Vagina (tissue), 2 donors: ENCODE measurements at places on chromosomes 13 and 19.

DNA sequence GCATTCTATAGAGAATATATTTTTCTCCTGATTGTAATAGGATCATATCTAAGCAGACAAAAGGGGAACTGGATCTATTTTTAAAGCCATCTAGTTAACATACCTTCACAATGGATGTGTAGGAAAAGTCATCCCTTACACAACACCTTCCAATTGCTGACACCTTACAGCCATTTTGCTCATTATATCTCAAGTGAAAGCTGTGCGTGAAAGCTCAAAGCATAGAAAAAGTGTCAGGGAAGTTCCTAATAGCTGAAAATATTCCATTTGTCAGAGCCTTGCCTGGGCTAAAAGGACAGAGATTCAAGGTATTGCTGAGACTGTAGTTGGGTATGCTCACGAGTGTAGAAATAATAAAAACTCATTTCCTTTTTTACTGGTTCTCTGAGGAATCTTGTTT lies 340.6 kb upstream of the KLHL1 start:
- no peaks in the 10 kb centered on the region for H3K27me3 ChIP-seq
- no peak overlapping the region for H3K27ac ChIP-seq
- DNase-seq, result no peak
- H3K4me3 ChIP-seq, result no peak overlapping the region

- H3K36me3 ChIP-seq, result no peaks in the 10 kb centered on the region
- H3K4me1 ChIP-seq, result peaks cover 44% of the 10 kb centered on the region
- no peak for DNase-seq
- H3K4me3 ChIP-seq, result no peak overlapping the region
- no peak overlapping the region for H3K27ac ChIP-seq
Observed at GRCh38 chr13:30373727-30374126, 48.6 kb upstream of the UBE2L5 start.

DNA sequence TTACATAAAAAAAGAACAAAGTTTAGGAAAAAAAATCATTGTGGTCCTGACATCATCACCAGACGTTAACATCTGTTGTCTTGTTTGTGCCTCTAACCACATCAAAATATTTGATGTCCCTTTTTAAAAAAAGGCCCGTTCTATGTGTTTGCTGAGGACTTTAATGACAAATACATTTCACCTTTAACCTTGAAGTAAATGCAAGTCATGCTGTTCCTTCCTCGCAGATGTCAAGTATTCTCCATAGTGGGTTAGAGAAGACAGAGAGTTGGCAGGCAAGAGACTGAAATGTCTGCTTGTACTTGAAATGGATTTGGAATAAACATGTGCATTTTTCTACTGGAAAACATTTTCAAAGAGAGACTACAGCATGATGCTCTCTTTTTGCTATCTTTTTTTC lies 134.9 kb downstream of the FGF9 start:
- no peak for DNase-seq
- no peaks in the 10 kb centered on the region for H3K4me1 ChIP-seq
- no peak overlapping the region for H3K4me3 ChIP-seq
- H3K36me3 ChIP-seq, result no peaks in the 10 kb centered on the region
- H3K27me3 ChIP-seq, result no peaks in the 10 kb centered on the region

DNA sequence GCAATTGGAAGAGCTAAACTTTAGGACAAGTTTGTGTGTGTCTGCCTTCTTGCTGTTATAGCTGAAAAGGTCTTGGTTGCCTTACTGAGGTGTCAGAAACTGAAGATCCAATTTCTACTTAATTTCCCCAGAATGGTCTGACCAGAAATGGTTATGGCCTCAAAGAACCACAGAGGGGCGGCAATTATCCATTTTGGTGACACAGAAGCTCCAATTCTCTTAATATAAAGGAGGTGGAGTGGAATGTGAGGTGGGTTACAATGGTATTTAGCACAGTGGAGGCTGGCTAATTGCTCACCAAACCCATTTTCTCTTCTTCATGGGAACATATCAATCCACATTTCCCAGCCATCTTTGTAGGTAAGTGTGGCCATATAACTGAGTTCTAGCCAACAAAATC lies 1157.2 kb downstream of the OLFM4 start:
- no peak overlapping the region for H3K4me3 ChIP-seq
- no peak overlapping the region for H3K27ac ChIP-seq
- DNase-seq, result no peak
- no peaks in the 10 kb centered on the region for H3K36me3 ChIP-seq

DNA sequence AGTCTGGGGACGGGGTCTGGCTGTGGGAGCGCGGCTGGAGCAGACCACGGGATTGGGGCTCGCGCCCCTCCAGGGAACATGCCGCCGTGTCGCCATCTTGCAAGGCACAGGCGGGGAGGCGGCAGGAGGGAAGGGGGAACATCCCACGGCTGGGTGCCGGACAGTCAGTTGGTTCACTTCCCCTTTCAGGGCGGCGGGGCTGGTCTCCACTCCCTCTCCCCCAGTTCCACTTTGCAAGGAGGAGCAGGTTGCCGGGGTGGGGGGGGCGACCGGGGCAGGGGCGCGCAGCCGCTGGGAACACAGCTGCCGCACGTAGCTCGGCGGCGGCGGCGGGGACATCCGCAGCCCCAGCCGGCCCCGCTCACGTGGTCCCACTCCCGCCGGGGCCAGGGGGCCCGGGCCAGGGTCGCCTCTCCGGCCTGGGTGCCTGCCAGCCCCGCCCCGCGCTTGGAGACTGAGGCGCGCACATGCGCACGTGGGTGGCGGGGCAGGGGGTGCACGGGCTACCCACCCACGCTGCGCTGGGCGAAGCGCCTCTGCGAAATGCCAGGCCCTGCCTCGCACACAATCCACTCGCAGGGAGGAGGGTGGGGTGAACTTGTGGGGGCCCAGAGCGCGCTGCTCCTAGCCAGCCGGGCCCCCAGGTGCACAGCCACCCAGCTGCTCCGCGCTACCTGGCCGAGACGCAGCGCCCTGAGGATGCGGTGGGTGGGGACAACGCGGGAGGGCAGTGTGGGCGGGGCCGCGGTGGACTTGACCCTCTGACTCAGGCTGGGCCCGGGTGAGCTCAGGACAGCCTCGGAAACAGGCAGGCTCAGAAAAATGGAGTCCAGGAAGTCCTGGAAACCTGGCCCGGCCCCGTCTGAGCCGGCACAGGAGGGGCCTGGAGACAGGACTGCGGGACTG lies 6.4 kb downstream of the KLF16 start:
- no peaks in the 10 kb centered on the region for H3K36me3 ChIP-seq
- H3K27ac ChIP-seq, result peak overlapping the region; percentile 79
- peaks cover 100% of the 10 kb centered on the region for H3K4me1 ChIP-seq
- no peaks in the 10 kb centered on the region for H3K27me3 ChIP-seq

- H3K27ac ChIP-seq, result no peak overlapping the region
- no peak overlapping the region for H3K4me3 ChIP-seq
- H3K4me1 ChIP-seq, result no peaks in the 10 kb centered on the region
Observed at GRCh38 chr13:111460548-111461444, 140.4 kb downstream of the TEX29 start.

- no peaks in the 10 kb centered on the region for H3K36me3 ChIP-seq
- no peaks in the 10 kb centered on the region for H3K27me3 ChIP-seq
- H3K27ac ChIP-seq, result no peak overlapping the region
- H3K4me3 ChIP-seq, result no peak overlapping the region
- DNase-seq, result no peak
Observed at GRCh38 chr13:39967199-39967959, 311.9 kb downstream of the COG6 start.

GRCh38 chr19:1524287-1524971 lies 552 bp downstream of the PLK5 start:
- H3K27ac ChIP-seq, result peak overlapping the region; percentile 88
- H3K4me3 ChIP-seq, result peak overlapping the region; percentile 59

- H3K27me3 ChIP-seq, result no peaks in the 10 kb centered on the region
- H3K36me3 ChIP-seq, result no peaks in the 10 kb centered on the region
- H3K27ac ChIP-seq, result no peak within 1 kb of the TSS
- no peak for DNase-seq
Observed at GRCh38 chr19:54063350-54064116, at the start of gene VSTM1. Gene VSTM1 (minus strand): TSS chr19:54063897. CDS start chr19:54063777, 120 bp downstream.

DNA sequence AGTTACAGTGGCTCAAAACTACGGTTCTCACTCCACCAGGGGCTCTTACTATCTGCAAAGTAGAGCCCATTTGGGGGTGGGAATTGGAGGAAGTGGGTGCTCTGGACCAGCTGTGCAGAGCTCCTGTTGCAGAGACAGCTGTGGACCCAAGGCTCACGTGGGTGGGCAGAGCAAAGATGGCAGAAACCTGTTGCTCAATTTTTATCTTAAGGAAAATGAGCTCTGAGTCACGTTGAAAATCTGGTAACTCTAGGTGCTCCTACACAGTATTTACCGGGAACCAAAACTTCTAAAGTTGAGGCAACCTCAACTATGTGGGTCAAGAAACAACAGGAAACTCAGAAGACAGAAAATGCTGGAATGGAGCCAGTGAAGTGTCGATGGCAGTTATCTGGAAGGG lies 30.2 kb upstream of the SLC15A1 start:
- H3K36me3 ChIP-seq, result no peaks in the 10 kb centered on the region
- no peaks in the 10 kb centered on the region for H3K4me1 ChIP-seq
- H3K27ac ChIP-seq, result no peak overlapping the region
- no peak overlapping the region for H3K4me3 ChIP-seq
- DNase-seq, result no peak

DNA sequence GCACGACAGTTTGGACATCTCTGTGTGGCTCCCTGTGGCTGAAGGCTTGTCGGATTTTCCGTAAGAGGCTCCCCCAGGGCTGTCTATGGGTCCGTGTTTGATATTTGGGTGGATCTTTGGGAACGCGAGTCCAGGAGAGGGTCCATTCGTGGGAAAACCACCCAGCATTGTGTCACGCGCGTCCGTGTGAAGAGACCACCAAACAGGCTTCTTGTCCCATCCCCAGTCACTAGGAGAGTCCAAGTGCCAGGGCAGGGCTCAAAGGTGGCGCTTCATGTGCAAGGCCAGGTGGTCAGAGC lies 2.4 kb downstream of the KLF1 start:
- peaks cover 25% of the 10 kb centered on the region for H3K4me1 ChIP-seq
- no peak overlapping the region for H3K27ac ChIP-seq
- no peak for DNase-seq
- H3K36me3 ChIP-seq, result no peaks in the 10 kb centered on the region
- H3K27me3 ChIP-seq, result no peaks in the 10 kb centered on the region

GRCh38 chr13:99892196-99892613 lies 79.4 kb downstream of the ZIC5 start:
- no peak overlapping the region for H3K27ac ChIP-seq
- H3K36me3 ChIP-seq, result no peaks in the 10 kb centered on the region
- no peak for DNase-seq
- H3K4me1 ChIP-seq, result peaks cover 12% of the 10 kb centered on the region
- H3K27me3 ChIP-seq, result no peaks in the 10 kb centered on the region

GRCh38 chr13:101449790-101450748 lies 2.4 kb upstream of the ITGBL1 start:
- no peak for DNase-seq
- no peak overlapping the region for H3K4me3 ChIP-seq
- H3K36me3 ChIP-seq, result no peaks in the 10 kb centered on the region
- H3K4me1 ChIP-seq, result peaks cover 13% of the 10 kb centered on the region
- H3K27me3 ChIP-seq, result no peaks in the 10 kb centered on the region

DNA sequence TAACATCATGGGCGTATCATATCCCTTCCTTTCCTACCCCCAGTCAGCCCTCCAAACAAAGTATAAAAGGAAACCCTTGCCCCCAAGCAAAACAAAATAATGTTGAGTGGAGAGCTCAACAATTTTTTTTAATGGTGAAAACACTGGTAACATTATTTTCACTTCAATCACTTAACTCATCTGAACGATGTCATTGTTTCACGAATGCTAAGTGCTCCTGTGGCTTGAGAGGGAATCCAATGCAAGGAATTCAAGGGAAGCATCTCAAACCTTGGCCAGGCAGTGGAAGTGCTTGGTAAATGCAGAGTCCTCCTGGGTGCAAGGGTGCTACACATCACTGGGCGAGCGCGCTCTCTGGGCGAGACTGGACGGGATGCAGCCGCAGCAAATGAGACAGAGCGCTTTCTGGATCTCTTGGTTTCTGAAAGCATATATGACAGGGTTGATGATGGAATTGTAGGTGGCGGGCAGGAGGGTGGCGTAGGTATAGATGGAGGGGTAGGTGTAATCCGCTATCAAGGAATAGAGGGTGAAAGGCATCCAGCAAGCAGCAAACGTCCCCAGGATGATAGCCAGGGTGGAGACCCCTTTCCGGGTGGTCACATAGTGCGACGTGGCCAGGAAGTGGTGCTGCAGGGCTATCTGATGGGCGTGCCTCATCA lies 2.0 kb downstream of the GPR12 start:
- no peaks in the 10 kb centered on the region for H3K36me3 ChIP-seq
- no peak overlapping the region for H3K4me3 ChIP-seq
- no peaks in the 10 kb centered on the region for H3K27me3 ChIP-seq
- H3K27ac ChIP-seq, result no peak overlapping the region
- peaks cover 11% of the 10 kb centered on the region for H3K4me1 ChIP-seq

- no peaks in the 10 kb centered on the region for H3K36me3 ChIP-seq
- H3K27ac ChIP-seq, result peak overlapping the region; percentile 95
- no peaks in the 10 kb centered on the region for H3K27me3 ChIP-seq
- H3K4me1 ChIP-seq, result peaks cover 42% of the 10 kb centered on the region
- peak overlapping the region; percentile 100 for H3K4me3 ChIP-seq
Observed at GRCh38 chr19:15379999-15380647, 536 bp upstream of the AKAP8 start.

DNA sequence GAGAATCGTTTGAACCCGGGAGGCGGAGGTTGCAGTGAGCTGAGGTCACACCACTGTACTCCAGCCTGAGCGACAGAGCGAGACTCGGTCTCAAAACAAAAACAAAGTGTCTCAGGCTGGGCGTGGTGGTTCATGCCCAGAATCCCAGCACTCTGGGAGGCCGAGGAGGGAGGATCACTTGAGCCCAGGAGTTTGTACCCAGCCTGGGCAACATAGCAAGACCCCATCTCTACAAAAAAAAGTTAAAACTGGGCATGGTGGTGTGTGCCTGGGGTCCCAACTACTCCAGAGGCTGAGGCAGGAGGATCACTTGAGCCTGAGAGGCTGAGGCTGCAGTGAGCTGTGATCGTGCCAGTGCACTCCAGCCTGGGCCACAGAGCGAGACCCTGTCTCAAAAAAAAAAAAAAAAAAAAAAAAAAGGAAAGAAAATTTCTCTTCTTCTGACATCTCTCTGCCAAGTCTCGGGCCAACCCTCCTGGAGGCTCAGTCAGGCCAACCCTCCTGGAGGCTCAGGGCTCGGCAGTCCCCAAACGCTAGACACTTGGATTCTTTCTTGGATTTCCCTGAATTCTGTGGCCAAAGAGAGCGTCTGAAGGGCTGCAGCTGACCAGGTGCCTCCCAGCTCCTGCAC lies 26.3 kb downstream of the ARID3A start:
- no peaks in the 10 kb centered on the region for H3K36me3 ChIP-seq
- H3K27ac ChIP-seq, result no peak overlapping the region
- no peak overlapping the region for H3K4me3 ChIP-seq

- H3K27me3 ChIP-seq, result no peaks in the 10 kb centered on the region
- H3K36me3 ChIP-seq, result no peaks in the 10 kb centered on the region
- no peaks in the 10 kb centered on the region for H3K4me1 ChIP-seq
Observed at GRCh38 chr13:21413013-21413412, 46.1 kb downstream of the ZDHHC20 start.

- no peaks in the 10 kb centered on the region for H3K27me3 ChIP-seq
- no peak overlapping the region for H3K27ac ChIP-seq
- no peaks in the 10 kb centered on the region for H3K4me1 ChIP-seq
- no peak for DNase-seq
- no peak overlapping the region for H3K4me3 ChIP-seq
- no peaks in the 10 kb centered on the region for H3K36me3 ChIP-seq
Observed at GRCh38 chr13:90979059-90979458, 368.4 kb upstream of the MIR17HG start.

- no peak overlapping the region for H3K4me3 ChIP-seq
- H3K27me3 ChIP-seq, result no peaks in the 10 kb centered on the region
- no peak overlapping the region for H3K27ac ChIP-seq
- H3K36me3 ChIP-seq, result no peaks in the 10 kb centered on the region
- H3K4me1 ChIP-seq, result peaks cover 17% of the 10 kb centered on the region
Observed at GRCh38 chr19:38741670-38742069, 2.6 kb downstream of the CAPN12 start.

- H3K4me1 ChIP-seq, result no peaks in the 10 kb centered on the region
- no peak overlapping the region for H3K4me3 ChIP-seq
- no peaks in the 10 kb centered on the region for H3K27me3 ChIP-seq
Observed at GRCh38 chr19:38745316-38745715, 1.0 kb upstream of the CAPN12 start.
